ENCODE measurements at places on chromosomes 2 and 18.

GRCh38 chr18:13414102-13414501 is 195.5 kb downstream of the LDLRAD4 start:
- no peak for DNase-seq

DNA sequence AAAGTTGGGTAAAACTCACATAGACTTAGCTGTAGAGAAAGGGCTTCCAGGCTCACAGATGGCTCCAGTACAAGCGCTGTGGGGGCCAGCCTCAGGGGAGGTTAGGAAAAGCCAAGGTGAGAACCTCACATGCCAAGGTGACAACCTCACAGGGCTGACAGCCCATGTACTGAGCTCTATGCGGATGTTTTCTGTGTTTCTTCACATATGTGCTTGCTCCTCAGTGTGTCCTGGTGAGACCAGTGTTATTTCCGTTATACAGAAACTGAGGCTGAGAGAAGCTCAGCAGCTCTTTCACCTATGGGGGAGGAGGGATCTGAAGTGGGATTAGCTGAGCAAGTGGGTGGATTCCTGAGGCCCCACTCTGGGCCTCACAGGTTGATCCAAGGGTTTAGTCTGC is 67.3 kb downstream of the INPP4A start:
- DNase-seq: no peak

DNA sequence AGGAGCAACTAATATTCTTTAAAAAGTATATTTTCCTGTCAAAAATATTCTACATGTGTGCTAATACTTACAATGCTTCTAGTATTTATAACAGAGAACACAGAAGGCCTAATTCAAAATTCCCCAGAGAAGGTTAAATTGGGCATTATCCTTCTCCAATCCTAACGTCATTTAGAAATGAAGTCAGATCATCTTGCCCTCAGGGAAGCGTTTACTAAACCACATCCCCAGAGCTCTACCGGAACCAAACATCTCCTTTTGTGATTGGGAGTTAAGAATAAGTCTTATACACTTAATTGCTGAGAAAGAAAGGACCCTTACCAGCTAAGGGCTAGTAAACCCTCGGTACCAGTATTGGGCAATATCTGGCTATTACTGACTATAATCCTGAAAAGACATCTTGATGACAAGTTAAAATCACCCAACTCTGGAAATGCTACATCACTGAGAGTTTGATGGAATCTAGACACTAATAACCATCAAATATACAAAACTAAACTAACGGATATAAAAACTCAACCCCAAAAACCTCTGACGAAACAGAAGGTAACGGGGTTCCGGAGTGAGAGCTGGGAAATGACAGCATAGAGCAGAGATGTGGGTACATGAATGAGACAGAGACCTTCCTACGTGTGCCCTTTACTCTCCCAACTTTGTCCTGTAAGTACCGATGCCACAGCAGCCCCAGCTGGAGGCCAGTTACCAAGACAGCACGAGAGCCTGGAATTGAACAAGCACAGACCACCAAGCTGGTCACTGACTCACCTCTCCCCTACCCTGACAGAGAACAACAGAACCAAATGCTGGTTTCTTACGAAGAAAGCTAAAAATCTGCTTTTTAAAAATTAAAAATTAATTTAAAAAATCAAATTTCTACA is 35.0 kb downstream of the WDSUB1 start:
- no peak for DNase-seq

- DNase-seq: no peak
These were observed 30.8 kb upstream of the TMEM214 start for GRCh38 chr2:27001950-27002349.

DNA sequence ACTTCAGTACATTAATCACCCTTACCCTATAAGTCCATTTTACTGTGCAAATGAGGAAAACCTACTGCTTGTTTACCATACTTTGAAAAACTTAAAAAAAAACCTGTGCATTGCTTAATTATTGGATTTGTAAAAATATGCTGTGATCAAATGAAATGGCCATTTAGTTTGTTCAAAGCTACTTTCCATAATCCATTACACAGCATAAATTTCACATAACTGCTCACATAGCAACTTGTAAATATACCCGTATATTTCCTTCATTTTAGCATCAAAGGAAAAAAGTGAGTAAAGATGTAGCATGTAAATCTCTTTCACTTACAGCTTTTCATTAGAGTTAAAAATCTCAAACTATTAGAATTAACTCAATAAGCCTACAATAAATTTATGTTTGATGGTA is 415.1 kb downstream of the NR4A2 start:
- no peak for DNase-seq

GRCh38 chr2:101524806-101525430 is 50.0 kb upstream of the RFX8 start:
- DNase-seq: no peak

DNA sequence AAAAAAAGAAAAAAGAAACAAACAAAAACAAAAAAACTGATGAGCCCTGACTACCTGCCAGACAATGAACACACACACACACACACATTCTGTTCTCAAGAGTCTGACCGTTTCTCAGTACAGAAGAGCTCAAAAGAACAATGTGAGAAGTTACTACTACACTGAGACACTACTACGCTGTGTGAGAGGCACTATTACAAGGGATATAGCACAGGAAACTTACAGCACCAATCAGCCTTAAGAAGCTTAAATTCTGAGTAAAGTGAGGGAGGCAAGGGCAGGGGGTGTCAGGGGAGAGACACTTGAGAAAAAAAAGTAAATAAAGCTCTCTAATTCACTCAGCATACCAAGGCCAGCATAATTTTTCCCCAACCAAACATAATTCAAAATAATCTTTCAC is 32.5 kb downstream of the WDR33 start:
- no peak for DNase-seq

DNA sequence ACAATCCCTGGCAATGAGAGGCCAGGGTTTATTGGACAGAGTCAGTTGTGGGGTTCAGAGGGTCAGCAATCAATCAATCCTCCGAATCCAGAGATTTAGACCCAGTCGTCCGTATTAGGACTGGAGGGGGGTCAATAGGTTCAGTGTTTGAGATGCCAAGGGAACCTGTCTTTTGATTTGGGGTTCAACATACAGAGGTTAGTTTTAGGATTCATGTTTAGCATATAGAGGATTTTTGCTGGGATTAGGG is 292 bp downstream of the GMPPA start:
- DNase-seq: no peak

- no peak for DNase-seq
These were observed 173.8 kb downstream of the TMEM18 start for GRCh38 chr2:503288-503999.

DNA sequence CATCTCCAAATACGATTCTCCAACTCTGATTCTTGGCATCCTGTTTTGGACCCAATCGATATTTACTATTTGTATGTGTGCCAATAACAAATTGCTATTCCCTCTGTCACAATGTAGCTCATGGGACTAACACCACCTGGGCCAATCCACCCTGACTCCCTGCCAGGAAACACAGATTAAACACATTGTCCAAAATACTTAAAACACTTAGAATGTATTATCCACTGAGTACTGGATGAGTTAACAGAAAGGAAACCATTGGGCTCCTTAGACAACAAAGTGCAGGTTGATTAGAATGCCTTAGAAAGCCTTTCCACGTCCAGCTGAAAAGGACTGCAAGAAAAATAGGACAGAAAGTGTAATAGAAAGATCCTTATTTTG is 79.4 kb upstream of the ARHGAP28 start:
- no peak for DNase-seq

DNA sequence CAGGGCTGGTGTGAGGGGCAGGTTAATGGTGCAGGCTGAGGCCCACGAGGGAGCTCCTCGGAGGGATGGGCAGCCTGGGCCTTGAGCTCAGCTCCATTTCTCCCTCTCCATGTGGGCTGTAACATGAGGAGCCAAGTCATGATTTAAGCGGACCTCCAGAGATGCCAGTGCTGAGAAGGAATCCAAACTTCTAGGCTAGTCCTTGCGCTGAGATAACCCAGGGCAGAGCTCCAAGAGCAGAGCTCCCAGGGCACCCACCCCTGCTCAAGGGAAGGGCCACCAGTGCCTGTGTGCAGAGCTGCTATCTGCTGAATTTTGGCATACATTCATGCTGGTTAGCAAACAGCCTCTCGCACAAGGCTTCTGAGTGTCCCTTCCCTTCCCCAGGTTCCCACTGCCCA is 95.1 kb downstream of the MRO start:
- DNase-seq: no peak

DNA sequence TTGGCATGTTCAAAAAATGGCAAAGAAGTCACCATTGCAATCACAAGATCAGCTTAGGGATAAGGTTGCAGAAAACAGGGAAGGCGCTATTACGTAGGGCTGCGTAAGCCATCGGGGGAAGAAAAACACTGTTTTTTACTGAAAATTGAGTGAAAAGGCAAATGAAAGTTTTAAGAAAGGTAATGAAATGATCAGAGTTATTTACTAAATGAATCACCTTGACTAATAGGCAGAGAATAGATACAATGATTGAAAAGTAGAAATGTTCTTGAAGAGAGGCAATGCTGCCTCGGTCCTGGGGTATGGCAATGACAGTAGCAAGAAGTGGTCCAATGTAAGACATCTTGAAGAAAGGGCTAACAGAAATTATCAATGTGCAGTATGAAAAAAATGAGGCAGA is 1227.8 kb upstream of the ZEB2 start:
- DNase-seq: no peak

- peak; percentile 29 for DNase-seq
These were observed 641 bp downstream of the MAPRE3 start for GRCh38 chr2:26970928-26971627.

DNA sequence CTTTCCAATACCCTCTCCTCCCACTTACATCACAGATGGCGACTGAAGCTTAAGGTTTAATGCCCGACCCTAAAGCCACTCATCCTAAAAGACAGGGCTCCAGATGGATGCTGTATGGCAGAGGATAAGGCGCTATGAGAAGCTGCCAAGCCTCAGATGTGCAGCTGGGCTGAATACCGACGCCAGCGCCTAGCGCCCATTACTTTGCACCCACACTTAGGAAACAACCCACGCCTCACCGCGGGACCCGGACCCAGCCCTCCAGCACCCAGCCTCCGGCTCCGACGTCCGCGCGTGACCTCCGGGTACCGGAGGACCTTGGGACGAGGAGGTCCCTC is 335 bp downstream of the TRAK2 start:
- DNase-seq: no peak

DNA sequence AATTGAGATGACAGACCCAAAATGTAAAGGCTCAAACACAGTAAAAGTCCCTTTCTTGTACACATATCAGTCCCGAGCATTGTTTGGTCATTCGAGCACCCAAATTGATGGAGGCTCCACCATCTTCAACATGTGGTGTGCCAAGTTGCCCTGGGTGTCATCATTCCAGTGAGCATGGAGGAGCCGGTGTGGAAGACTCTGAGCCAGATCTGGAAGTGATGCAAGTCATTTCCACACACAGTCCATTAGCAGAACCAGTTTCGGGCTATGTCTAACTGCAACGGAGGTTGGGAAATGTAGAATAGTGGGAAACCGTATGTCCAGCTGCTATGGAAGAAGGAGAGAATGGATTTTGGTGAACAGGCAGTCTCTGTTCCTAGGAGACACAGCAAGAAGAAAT is 40.9 kb upstream of the BZW1 start:
- DNase-seq: no peak

GRCh38 chr18:73199151-73199550 is 331.4 kb upstream of the NETO1 start:
- no peak for DNase-seq

DNA sequence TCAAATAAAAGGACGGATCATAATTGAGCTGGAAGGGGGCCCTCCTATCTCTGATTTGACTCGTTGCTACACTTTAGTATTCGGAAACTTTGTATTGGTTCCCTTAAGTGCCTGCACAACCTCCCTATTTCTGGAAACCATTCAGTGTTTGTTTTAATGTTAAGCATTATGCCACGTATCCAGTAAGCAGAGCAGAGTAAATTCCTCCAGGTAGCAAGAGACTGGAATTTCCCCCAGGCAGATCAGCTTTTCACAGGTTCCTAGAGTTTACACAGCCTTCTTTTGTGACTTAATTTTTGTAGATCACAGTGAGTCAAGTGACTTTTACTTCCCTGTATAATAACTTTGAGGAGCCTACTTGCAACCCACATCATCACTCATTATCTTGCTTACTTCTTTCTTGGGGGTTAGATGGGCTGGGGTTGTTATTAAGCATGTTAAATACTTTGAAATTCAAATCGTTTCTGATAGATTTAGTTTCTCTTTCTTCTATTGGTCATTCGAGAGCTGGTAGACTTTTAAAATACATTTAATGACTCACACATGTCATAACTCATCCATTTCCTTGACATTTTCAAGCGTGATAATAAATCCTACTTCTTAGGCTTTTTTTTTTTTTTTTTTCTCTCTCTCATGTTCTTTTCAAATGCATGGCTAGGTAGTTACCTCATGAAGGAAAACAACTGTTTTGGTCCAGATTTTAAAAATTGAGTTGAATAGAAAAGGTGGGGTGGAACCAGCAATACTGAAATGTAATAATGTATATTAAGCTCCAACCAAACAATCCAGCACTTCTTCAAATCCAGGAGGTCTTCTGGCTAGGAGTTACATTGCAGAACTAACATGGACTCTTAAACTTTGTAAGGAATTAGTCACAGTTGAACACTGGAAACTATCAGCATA is 219.3 kb downstream of the NEDD4L start:
- peak; percentile 60 for DNase-seq

DNA sequence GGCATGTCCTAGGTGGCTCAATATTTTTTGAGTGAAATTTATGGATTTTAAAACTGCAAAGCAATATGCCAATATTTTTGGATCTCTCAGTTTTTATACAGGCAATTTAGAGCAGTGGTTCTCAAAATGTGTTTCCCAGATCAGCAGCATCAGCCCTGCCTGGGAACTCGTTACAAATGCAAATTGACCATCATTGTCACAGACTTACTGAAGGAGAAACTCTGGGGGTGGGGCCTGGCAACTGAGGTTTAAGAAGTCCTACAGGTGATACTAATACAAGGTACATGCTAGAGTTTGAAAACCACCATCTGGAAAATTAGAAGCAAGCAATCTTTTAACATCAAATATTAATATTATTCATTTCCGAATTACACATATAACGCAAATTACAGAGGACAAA is 215.6 kb upstream of the PID1 start:
- no peak for DNase-seq

GRCh38 chr2:219453671-219454590 is 19.3 kb downstream of the SPEG start:
- peak; percentile 66 for DNase-seq

GRCh38 chr2:125398738-125399524 is 1257.0 kb upstream of the GYPC start:
- no peak for DNase-seq

- DNase-seq: no peak
These were observed 240.3 kb upstream of the HS6ST1 start for GRCh38 chr2:128558895-128559532.

Data from HCEC 1CT (cell line).